Left renal cortex interstitium (tissue), 4 donors: ENCODE measurements at places on chromosomes 16 and 17.

GRCh38 chr16:3194792-3195191 lies 6.8 kb downstream of the OR1F1 start:
- no peak for DNase-seq

DNA sequence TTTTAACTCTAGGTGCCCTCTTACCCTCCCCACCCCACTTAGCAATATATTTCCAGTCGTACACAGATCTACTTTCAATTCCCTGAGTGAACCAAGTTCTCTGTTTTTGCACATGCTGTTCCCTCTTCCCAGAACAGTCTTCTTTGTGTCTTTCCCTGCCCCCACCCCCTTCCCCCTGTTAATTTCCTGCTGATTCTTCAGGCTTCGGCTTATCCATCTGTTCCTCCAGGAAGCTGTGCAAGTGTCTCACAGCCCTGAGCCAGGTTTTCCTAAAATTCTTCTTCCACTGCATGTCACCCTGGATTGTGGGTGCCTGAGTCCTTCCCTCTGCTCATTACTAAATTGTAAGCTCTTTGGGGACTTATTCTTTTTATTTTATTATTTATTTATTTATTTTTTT lies 12.4 kb upstream of the SPOP start:
- no peak for DNase-seq

DNA sequence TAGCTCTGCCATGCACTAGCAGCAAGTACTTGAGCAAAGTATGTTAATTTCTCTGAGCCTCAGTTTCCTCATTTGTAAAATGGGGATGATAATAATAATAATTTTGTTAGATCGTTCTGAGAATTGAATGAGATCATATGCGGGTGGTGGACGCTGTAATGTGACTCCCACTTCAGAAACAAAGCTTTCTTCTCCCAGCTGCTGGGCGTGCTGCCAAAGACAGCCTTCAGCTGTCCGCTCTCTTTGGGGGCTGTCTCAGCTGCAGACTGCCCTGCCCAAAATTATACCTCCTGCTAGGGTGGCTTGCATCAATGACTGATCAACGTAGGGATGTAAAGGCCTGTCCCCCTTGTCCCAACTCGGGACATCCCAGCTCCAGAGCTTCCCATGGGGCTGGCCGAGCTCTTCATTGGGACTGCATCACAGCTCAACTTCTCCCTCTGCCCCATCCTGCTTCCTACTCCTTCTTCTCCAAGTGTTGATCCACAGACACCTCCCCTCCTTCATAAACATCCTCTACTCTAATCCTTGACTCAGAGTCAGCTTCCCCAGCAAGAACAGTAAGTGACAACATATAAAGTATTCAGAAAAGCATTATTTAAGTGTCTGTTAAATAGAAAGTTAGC lies 30.7 kb upstream of the CDH5 start:
- DNase-seq = no peak

DNA sequence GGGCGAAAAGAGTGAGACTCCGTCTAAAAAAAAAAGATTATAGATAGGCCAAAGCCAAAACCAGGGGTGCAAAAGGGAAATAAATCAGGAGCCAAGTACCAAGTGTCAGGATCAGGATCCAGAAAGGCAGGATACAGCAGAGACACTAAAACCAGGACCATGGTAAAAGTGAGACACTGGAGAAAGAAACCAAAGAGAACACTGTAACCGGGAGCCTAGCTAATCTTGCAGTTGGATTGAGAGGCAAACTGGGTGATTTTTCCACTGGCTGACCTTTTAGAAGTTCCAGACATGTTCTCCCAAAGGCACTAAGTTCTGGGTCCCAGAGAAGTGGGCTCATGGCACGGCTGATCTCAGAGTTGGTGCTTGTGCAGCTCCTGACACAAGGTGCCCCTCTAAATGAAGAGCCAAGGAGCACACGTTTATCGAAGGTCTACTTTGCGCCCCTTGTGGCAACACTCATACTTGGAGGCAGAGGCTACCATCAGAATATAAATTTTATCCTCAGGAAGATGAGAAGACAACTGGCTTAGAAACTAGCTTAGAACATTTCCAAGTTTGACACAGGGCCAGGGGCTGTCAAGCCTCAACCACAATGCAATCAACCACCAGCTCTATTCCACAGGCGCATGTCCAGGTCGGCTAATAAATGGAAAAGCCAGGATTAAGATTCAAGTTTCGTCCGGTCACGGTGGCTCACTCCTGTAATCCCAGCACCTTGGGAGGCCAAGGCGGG lies 27.5 kb upstream of the HELZ start:
- DNase-seq = no peak
